T-helper 1 cell (primary cell): ENCODE measurements at places on chromosomes 2 and 18.

DNA sequence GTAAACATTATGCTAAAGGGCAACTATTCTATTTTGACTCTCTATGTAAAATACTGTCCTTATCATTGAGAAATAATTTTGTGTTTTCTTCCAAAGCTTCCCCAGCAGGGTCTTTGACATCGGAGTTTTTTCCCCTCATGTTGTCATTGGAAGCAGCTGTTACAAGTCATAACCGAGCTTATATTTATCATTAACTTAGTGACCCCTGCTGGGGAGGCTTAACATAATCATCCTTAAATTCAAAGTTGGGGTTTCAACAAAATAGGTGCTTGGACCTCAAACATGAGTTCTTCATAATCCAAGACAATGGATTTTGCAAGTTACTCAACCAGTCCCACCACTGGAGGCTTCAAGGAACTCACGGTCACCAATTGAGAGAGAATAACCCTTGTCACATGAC, 330.9 kb downstream of the DCC start:
- no peak for DNase-seq

GRCh38 chr2:122145856-122146255, 390.4 kb downstream of the TSN start:
- DNase-seq, result no peak

DNA sequence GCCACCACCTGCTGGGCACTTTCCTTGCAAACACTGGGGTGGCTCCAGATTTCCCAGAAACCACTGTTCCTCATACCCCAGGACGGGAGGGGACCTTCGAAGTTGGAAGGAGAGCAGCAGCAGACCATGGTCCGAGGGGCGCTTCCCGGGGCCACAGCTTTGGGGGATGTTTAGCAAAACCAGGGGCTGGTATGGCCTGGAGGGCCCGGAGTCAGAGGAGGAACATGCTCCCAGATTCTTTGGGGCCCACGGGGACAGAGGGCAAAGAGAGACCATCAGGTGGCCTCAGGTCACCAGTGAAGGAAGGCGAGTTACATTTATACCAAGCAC, 25.3 kb downstream of the HS6ST1 start:
- DNase-seq, result no peak

GRCh38 chr2:179057737-179058136, 7.8 kb upstream of the CCDC141 start:
- DNase-seq, result no peak

DNA sequence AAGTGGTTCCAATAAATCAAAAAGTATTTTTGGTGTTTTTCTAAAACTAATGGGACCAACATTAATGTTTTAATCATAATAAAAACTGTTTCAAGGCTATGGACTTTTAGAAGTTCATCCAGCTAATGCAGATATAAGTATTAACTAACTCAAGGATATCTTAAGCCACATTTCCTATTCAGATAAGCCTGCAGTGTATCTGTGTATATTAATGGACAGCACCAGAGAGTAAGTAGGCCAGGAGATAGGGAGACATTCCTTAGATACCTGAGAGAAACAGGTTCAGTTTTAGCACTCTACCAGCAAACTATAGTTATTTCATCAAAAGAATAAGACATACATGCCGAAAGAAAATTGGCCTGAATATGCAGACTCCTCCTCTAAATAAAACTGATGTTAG, 27.3 kb downstream of the PREPL start:
- DNase-seq, result no peak

GRCh38 chr2:120862201-120863060, 126.8 kb downstream of the GLI2 start:
- no peak for DNase-seq

- DNase-seq, result no peak
Observed at GRCh38 chr2:88071365-88071764, 3.7 kb downstream of the SMYD1 start.

- no peak for DNase-seq
Observed at GRCh38 chr18:76389716-76390115, 105.3 kb downstream of the ZNF516 start.

DNA sequence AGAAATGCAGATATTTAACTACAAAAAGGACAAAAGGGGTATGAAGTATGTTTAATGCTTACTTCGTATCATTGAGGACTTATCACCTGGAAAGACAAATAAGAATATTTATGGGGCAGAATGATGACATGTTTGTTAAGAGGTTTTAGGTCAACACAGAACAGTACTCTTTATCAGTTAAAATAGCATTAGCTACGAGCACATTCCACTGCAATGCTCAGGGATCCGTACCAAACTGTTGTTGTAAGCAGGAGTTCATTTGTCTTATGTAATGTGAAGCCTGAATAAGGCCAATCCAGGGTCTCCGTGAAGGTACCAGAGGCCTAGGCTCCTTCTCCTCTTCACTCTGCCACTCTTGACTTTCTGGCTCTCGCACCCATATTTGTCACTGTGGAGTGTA, 465.7 kb upstream of the NRP2 start:
- no peak for DNase-seq
